ENCODE measurements at places on chromosomes 5 and 9.

DNA sequence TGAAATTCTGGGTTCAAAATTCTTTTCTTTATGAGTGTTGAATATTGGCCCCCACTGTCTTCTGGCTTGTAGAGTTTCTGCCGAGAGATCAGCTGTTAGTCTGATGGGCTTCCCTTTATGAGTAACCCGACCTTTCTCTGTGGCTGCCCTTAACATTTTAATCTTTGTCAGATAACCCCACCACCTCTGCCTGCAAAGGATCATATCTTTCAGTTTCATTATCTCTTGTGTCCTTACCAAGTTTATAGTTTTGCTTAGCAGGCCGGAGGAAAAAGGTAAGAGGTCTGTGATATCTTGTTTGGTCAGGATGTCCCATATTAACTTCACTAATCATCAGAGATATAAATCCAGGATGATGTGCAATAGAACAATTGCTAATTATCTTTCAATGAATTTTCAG lies 970.2 kb upstream of the TYRP1 start:
- DNase-seq, result no peak

DNA sequence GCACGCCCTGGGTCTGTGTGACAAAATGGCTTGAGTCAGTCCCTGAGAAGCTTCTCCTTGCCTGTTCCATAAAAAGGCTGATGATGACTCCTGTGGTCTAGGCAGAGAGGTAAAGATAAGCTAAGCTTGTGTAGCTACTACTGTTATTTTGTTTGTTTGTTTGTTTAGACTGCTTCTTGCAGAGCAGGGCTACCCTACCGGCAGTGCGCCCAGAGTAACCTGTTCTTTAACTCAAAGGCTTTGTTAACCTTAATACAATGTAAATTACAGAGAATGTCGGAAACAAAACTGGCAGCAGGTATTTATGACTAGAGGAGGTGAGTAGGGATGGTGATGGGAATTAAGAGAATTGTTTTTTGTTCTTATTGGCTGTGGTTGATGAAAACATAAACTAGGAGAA lies 87.6 kb downstream of the F2RL2 start:
- no peak for DNase-seq

DNA sequence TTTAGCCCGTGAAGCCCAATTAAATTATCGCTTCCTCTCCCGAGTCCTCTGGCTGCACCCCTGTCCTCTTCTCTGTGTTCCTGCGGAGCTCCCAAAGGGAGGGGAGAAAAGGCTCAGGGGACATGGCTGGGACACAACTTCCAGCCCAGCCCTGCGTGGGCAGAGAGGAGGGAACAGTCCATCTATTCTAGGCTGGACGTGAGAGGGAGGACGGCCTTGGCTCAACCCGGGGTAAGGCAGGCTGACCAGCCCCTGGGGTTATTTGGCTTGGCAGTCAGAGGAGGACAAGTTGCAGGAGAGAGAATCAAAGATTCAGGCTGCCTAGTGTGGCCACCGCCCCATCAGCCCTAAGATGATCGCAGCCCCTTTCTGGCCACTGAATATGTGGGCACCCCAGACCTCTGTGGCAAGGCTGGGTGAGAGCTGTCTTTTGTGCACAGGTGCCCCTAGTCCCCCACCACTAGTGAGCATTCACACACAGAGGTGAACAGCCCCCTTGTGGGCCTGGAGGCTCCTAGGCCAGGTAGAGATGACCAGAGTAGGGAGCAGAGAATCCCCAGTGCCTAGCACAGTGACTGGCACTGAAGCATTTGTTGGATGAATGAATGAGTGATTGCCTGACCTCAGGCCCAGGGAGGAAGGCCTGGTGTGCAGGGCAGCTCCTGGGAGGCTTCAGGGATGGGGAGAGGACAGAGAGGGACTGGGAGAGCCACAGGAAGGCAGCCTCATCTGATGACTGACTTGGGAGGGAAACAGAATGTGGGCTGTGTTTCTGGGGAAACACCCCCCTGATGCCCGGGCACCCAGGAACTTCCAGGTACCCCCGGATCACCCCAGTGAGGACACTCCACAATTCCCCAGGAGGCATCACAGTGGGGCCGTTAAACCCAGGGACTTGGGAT lies 133.9 kb downstream of the C9orf50 start:
- no peak for DNase-seq

DNA sequence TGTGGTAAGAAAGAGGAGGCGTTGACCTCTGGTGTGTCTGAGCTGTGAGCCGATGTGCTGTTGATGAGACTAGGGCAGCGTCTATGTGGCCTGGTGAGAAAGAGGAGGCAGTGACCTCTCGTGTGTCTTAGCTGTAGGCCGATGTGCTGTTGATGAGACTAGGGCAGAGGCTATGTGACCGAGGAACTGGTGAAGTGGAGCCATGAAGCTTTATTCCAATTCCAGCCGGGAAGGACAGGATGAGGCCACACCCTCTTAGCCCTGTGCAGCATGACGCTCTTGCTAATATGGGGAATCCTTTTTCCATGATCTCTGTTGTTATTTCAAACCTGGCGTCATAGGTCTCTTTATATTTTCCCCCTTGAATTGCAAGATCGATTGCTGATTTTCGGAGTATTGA lies 172.4 kb downstream of the GOLPH3 start:
- no peak for DNase-seq

- peak; percentile 49 for DNase-seq
These were observed 2.4 kb upstream of the TRIM7 start for GRCh38 chr5:181207214-181207959.

- no peak for DNase-seq
These were observed 488 bp upstream of the MCTP1 start for GRCh38 chr5:95285409-95285755.

- no peak for DNase-seq
These were observed 15.7 kb downstream of the IL4 start for GRCh38 chr5:132689513-132689912.

- no peak for DNase-seq
These were observed 536.5 kb downstream of the CDK5RAP2 start for GRCh38 chr9:120043448-120043847.

DNA sequence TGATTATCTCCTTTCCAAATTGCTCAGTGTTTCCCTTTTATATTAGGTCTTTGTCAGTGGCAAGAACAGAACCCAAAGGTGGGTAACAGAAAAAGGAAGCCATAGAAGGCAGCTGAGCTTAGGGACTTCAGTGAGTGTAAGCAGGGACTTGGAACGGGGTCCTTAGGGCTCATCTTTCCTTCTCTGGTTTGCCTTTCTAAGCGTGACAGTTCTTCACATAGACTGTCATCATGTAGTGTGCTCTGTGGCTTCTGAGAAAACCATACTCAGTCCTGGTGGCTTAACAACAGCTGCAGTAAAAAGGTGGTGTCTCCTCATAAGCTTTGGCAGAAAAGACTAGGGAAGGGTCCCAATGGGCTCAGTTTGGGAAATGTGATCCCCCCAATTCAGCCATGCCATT lies 108.8 kb downstream of the SLC12A2 start:
- no peak for DNase-seq

DNA sequence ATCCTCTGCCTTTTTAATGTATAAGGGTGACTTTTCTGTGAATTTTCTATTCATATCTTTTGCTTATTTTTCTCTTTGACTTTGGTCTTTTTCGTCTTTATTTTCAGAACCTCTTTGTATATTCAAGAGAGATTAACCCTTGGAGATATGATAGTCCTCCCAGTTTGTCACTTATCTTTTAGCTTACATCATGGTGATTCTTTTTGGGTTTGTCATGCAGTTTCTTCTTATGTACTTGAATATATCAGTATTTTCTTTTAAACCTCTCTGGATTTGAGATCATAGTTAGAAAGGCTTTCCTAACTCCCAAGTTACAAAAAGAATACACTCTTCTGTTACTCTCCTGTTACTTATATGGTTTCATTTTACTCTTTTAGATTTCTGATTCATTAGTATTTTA lies 27.5 kb upstream of the GPR21 start:
- no peak for DNase-seq

DNA sequence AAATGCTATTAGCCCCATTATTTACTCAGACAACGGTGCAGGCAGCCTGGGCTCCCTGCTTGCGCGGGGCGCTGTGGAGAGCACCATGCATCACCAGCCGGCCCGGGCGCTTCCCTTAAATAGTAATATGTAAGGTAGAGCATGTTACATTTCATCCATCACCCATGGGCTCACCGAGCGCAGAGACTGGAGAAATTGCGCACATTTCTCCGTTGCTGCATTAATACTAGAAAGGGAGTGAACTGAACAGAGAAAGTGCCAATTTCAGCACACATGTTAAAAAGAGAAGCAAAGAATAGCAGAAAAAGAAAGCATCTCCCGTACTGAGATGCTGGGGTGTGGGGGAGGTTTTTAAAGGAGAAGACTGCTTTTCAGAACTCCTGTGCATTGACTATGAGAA lies 400.3 kb downstream of the ZSWIM6 start:
- DNase-seq, result no peak

DNA sequence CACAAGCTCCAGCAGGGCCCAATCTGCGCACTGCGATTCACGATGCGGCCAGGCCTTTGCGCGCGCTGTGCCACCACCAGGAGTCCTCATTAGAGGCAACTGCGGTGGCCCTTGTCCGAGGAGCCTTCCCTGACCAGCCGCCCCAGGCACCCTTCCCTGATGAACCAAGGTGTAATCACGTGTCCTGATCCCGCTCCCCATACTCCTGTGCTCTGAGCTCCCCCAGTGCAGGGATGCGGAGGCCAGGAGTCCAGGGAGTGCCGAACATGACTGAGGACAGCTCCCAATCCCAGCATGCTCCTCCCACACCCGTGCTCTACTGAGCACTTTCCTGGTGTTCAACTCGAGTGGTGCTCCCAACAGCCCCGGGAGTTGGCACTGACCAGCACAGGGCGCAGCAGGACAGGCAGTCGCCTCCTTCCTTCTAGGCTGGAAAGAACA lies 134.8 kb downstream of the ZNF354C start:
- DNase-seq, result no peak

DNA sequence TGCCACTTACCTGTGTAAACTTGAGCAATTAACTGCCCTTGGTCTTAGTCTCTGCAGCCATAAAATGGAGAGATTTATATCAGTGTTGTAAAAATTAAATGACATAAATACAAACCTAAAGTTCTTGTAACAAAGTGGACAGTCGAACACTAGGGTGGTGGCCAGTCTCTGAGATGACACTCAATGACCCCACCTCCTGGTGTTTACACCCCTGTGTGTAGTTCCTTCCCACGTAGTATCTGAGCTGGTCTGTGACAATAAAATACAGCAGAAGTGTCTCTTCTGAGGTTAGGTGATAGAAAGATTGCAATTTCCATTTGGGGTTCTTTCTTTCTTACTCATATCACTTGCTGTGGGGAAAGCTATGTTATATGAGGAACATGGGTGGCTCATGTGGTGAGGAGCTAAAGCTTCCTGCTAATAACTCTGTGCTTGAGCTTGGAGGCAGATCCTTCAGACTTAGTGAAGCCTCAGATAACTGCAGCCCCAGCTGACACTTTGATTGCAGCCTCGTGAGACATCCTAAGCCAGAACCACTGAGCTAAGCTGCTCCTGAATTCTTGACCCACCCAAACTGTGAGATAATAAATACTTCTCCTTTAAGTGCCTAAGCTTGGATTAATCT lies 173.4 kb upstream of the CHD1 start:
- DNase-seq, result no peak

DNA sequence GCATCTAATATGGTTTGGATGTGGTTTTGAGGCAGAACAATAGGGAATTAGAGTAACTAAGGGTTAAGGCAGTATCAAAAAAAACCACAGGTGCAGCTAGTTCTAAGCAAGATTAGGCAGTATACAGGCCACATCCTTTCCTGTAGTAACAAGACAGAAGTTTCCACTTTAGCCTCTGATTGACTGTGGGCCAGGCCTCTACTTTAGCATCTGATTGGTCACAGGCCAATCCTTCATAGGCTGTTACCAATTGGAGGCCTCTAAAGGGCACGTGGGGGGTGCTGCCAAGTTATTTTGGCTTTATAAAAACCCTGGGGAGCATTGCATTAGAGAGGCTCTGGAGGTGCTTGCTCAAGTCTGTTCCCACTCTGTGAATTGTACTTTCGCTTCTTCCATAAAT lies 144.1 kb upstream of the ST8SIA4 start:
- DNase-seq, result no peak

DNA sequence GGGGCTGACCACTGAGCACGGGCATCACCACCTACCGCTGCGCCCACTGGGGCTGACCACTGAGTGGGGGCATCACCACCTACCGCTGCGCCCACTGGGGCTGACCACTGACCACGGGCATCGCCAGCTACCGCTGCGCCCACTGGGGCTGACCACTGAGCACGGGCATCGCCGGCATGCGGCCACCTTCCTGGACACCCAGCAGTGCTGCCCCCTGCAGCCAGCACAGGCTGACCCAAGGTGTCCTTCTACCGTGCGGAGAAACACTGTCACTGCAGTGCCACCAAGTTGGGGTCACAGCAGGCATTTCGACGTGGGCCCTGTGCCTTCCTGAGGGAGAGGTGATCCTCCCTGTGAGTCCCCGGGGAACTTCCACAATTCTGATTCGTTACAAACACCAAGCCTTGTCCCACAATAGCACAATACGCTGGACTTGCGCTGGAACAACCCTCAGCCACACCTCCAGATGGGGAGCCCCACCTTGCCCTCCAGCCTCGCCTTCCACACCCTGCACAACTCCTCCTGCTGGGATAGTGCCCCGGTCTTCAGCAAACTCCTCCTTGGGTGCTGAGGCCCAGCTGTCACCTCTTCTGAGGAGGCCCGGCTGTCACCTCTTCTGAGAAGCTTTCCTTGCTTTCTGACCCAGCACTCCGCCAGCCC lies 90.3 kb upstream of the SARDH start:
- DNase-seq, result no peak

DNA sequence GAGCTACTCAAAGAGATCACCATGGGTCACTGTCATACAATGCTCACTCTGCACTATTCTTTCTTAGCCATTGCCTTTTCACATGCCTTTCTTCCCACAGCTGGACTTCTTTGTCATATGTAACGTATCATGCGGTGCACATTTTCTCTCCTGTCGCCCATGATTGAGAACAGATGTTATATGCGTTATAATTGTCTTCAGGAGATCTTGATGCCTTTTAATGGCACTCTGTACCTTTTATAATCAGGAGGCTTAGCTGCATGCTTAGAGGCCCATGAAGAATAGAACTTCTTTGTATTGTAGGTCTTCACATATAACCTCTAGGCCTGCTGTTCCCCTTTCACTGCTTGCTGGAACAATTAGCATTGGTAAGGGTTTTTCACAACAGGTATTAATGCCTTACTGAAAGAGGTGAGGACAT lies 436.1 kb downstream of the CDH10 start:
- DNase-seq, result no peak
